ENCODE measurements at places on chromosomes 4 and X. TPM values are rescaled to one million over a fixed set of nuclear protein-coding genes. Genes with fewer than 3 reads are reported as not detected.

Gene MXRA5
- total RNA-seq, result 6.6 TPM

Gene MECP2
- total RNA-seq, result 28.3 TPM

Gene SLC4A4
- total RNA-seq, result 99.0 TPM

Gene BCOR
- total RNA-seq, result 21.3 TPM

Gene SLC6A8
- 197 TPM for total RNA-seq

Gene XG
- 0.50 TPM for total RNA-seq

Gene CXCL13
- total RNA-seq, result 1.1 TPM

Gene MOB1B
- 15.6 TPM for total RNA-seq

Gene GAB3
- 1.4 TPM for total RNA-seq

Gene UTP3
- 22.8 TPM for total RNA-seq

Gene TACR3
- total RNA-seq, result not detected

Gene ARHGAP10
- 7.1 TPM for total RNA-seq

All from colonic mucosa (tissue), 4 donors.